ENCODE measurements at places on chromosomes 7 and 10. TPM values are rescaled to one million over a fixed set of nuclear protein-coding genes. Genes with fewer than 3 reads are reported as not detected.

- DNase-seq: no peak
Measured at GRCh38 chr10:81306971-81307782, 567.8 kb upstream of the NRG3 start.

DNA sequence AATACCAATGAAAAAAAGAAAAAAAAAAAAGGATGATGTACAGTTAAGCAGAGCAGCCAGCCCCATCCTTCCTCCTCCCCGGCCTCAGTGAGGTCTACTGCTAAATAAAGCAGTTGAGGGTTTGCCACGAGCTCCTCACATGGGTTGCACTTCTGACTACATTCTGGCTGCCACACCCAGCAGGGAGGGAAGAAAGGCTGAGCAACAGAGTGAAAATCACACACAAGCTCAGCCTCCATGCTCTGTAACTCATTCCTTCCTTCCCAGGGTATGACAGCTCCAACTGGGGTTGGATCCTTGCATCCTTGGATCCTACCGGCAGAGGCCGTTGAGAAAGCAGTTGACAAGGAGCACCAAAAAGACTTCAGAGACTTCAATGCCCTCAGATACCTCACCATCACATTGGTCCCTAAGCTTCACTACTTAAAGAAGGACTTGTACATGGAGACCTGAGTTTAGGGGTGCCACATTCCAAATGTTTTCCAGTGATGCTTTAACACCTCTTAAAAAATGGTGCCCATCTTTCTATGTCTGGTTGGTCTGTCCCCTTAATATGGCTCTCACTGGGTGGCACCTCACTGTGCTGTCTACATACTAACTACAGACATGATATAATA, 52.9 kb upstream of the PIK3CG start:
- DNase-seq: no peak

DNA sequence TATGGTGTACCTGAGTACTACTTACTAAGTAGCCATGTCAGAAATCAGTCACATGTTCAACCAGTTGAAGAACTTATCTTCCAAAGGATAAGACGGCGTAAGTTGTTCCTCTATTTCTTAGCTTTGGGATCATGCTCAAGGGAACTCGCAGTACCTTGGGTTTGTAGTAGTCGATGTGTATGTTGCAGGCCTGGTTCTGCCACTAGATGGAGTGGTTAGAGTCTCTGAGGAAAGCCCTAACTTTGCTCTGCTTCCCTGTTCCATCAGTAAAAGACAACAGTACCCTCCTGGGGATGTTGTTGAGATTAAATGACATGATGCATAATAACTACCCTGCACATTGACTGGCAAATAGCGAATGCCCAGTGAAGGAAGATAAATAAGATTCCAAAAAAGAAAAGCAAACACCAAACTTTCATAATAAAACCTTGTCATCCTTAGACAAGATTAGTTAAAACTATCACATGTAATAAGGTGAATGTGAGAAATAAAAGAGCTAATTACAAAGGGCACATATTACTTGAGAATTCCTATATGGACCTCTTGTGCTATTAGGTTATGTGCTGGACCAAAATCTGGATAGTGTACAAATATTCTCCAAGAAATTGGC, 165.9 kb downstream of the ABCA13 start:
- DNase-seq: peak; percentile 8

DNA sequence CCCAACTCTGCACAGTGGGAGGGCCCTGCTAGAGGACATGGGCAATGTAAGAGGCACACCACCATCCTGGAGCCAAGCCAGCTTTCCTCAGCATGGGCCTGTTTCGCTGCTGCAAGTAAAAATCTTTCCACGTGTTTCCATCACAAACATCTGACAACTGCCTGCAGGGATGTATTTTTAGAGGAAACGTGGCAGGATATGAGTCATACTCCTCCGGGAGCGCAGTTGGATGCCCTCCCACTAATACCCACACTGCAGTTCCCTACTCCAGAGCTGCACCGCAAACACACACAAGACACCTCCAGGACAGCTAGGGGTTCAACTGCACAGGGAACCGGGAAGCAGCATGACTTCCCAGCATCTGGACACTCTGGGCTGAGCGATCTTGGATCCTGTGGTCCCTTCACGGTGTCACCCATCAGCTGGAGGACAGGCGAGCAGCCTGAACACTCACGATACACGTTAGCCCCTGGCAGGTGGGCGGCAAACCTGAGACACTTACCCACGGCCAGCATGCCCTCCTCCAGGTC, 26.1 kb downstream of the PLAC9 start:
- DNase-seq: peak; percentile 26

DNA sequence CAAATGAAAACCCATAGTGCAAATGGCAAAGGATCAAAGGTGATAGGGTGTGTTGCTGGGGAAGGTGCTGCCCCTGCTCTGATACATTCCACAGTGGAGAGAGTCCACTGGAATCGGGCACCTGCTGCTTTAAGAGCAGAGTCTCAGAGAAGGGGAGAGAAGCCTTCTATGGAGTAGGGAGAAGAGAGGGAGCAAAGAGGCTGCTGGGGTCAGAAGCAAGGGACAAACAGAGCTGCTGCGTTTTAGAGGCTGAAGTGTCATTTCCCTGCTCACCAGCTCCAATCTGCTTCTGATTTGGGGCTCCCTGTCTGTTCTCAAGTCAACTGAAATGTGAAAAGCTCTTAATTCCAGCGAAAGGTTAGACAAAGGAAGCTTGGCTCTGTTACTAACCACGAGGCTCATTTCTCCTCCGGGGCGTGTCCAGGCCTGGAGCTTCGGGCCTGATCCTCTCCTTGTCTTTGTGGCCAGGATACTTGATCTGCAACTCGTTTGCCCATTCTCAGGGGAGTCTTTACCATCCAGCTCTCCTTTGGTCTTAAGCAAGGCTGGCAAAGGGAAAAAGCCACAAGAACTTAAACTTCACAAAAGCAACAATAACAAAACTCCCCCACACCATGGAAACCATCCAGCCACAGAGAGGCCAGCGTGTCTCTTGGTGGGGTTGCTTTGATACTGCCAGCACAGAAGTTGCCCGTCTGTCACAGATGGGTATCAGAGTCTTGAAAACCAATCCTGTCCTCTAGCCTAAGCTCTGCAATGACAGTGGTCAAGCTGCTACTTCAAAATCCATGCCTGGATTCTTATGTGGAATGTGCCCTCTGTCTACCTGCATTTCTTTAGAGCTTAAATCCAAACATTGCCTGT, 692.6 kb downstream of the SUGCT start:
- peak; percentile 46 for DNase-seq

Gene MEIG1
- polyA plus RNA-seq: 1.4 TPM

Data from left kidney (tissue), 8 donors.